ENCODE measurements at places on chromosomes 1 and 21.

DNA sequence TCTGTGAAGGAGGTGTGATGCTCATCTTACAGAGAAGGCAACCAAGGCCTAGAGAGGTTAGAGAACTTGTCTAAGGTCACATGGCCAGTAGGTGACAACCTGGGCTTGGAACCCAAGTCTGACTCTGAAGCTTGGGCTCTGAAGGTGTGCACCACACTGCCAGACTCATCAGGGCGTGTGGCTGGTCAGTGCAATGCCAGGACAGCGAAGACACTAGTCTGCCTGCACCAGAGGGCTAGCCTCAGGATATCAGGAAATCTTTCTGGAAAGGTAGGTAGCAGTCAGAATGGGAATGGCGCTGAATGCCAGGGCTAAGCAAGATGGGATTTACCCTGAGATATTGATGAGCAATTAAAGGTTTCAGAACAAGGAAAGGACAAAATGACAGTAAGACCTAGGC is 34.9 kb downstream of the ELK4 start:
- no peaks in the 10 kb centered on the region for H3K4me1 ChIP-seq
- no peak overlapping the region for H3K27ac ChIP-seq
- DNase-seq, result no peak
- no peaks in the 10 kb centered on the region for H3K36me3 ChIP-seq
- H3K27me3 ChIP-seq, result no peaks in the 10 kb centered on the region

GRCh38 chr1:16138772-16139221 is 17.1 kb downstream of the EPHA2 start:
- no peak overlapping the region for H3K4me3 ChIP-seq
- no peak overlapping the region for H3K27ac ChIP-seq
- H3K4me1 ChIP-seq, result peaks cover 27% of the 10 kb centered on the region
- peaks cover 52% of the 10 kb centered on the region for H3K36me3 ChIP-seq
- no peaks in the 10 kb centered on the region for H3K27me3 ChIP-seq

GRCh38 chr1:222104694-222105392 is 363.0 kb upstream of the DUSP10 start:
- H3K4me3 ChIP-seq, result no peak overlapping the region
- DNase-seq, result no peak
- H3K4me1 ChIP-seq, result peaks cover 2% of the 10 kb centered on the region
- no peaks in the 10 kb centered on the region for H3K36me3 ChIP-seq

DNA sequence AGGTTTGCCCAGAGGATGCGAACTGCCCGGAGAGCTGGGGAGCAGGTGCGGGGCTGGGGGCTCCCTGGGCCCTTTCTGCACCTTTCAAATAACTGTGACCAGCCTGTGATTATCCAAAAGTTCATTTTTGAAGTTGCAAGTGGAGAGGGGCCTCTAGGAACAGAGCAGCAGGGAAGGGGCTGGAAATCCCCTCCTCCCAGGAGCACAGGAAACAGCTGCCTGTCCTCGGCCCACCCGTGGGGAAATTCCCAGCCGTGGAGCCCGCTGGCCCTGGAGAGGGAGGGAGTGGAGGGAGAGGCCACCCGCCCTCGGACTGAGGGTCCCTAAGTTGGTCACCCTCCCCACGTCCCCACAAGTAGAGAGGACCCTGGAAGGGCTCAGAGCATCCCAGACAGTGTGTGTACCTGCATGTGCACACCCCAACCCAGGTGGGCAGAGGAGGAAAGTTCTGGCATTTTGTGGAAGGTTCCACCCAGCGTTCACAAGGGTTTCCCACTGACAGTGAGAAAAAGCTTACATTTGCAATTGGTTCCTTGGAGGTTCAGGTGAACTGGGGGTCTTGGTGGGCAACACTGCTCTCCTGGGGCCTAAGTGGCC is 1.2 kb upstream of the TNFRSF4 start:
- no peaks in the 10 kb centered on the region for H3K27me3 ChIP-seq
- H3K4me3 ChIP-seq, result no peak overlapping the region
- no peaks in the 10 kb centered on the region for H3K36me3 ChIP-seq
- H3K4me1 ChIP-seq, result no peaks in the 10 kb centered on the region

DNA sequence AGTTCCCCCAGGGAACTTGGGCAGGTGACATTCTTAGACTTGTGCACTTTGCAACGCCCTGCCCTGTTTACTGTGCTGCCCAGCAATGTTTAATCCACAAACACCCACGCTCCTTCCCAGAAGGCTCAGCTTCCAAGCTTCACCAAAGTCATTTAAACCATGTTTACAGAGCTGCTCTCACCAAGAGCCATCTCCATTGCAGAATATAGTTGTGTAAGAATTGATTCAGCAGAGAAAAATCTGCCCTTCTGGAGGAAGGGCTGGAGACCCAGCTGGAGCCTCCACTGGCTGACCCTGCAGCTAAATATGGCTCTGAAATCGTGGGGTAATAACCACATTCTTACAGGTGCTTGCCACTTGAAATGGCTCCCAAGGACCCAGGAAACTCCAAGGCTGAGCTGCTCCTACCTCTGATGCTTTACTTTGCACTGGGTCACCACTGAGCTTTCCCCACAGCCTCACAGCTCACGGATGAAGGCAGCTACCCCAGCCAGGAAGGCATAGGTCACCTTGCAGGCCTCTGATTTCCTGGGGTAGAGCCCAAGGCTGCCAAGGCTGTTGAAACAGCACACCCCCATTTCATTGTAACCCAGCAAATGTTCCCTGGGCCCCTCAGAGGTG is 8.7 kb downstream of the CAPN2 start:
- peaks cover 13% of the 10 kb centered on the region for H3K4me1 ChIP-seq
- DNase-seq, result no peak
- no peaks in the 10 kb centered on the region for H3K36me3 ChIP-seq
- H3K27ac ChIP-seq, result no peak overlapping the region
- no peak overlapping the region for H3K4me3 ChIP-seq
- no peaks in the 10 kb centered on the region for H3K27me3 ChIP-seq

- DNase-seq, result peak; percentile 78
- H3K27ac ChIP-seq, result no peak overlapping the region
- no peaks in the 10 kb centered on the region for H3K4me1 ChIP-seq
- H3K36me3 ChIP-seq, result no peaks in the 10 kb centered on the region
- no peaks in the 10 kb centered on the region for H3K27me3 ChIP-seq
These were observed 122.2 kb upstream of the HOOK1 start for GRCh38 chr1:59692591-59692990.

GRCh38 chr1:42047508-42047880 is 105.7 kb upstream of the GUCA2B start:
- DNase-seq, result no peak
- H3K27me3 ChIP-seq, result no peaks in the 10 kb centered on the region
- no peak overlapping the region for H3K27ac ChIP-seq
- H3K4me1 ChIP-seq, result no peaks in the 10 kb centered on the region
- no peak overlapping the region for H3K4me3 ChIP-seq

GRCh38 chr1:244815600-244816099 is 19.8 kb upstream of the COX20 start:
- no peaks in the 10 kb centered on the region for H3K27me3 ChIP-seq
- H3K4me3 ChIP-seq, result no peak overlapping the region
- H3K27ac ChIP-seq, result no peak overlapping the region
- no peaks in the 10 kb centered on the region for H3K4me1 ChIP-seq

Measured in mesendoderm (in vitro differentiated cells).